Gastrocnemius medialis (tissue), 4 donors: ENCODE measurements at places on chromosomes 6 and 20. TPM values are rescaled to one million over a fixed set of nuclear protein-coding genes. Genes with fewer than 3 reads are reported as not detected.

ATP6V1G2 gene
- 1.6 TPM for total RNA-seq

DDX43 gene
- 1.1 TPM for total RNA-seq

BMP6 gene
- 8.3 TPM for total RNA-seq

FOXS1 gene
- total RNA-seq, result not detected

OGFRL1 gene
- 18.0 TPM for total RNA-seq

EMILIN3 gene
- 0.20 TPM for total RNA-seq

HCRTR2 gene
- not detected for total RNA-seq

BPIFB1 gene
- not detected for total RNA-seq

GRIK2 gene
- 0.40 TPM for total RNA-seq

TXLNB gene
- total RNA-seq, result 172 TPM

NSFL1C gene
- total RNA-seq, result 91.4 TPM

EHMT2 gene
- total RNA-seq, result 17.5 TPM

PAX1 gene
- total RNA-seq, result not detected

ESR1 gene
- total RNA-seq, result 1.1 TPM

TPBG gene
- 2.5 TPM for total RNA-seq
